ENCODE measurements at places on chromosomes 1 and 21.

GRCh38 chr1:30319765-30320580, 403.4 kb downstream of the MATN1 start:
- no peak for DNase-seq

DNA sequence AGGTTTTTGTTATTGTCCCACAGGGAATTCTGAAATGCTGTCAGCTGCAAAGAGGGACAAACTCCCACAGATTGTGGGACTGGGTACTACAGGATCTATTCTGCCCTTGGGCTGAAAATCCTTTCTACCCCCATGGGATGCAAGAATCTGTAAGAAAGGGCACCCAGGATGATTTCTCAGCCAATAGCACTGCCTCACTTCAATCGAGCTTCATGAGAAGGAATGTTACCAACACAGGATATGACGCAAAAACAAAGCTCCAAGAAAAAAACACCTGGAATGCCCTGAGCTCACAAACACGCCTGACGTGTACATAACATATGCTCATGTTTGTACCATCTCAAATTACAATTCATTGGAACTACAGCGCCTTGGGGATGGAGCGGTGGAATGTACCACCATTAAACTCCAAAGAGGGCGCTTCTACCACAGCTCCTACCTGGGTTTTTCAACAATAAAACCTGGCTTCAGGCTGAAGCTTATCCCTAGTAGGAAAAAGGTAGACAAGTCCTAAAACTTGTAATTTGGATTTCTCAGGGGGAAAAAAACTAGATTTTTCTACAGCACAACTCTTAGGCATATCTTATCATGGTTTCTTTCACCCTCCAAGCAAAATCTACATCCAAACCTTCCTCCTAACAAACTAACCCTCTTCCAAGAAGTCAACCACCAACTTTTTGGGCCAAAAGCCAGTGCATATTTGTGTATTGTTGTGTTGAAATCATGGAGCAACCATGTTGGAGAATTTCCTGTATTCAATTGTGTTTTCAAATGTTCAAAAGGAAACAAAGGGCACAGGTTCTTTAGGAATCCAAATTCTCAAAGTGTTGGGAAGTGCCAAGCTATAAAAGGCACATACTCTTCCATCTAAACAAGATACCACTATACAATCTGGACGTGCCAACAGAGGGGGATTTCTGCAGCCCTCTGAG, 78.9 kb downstream of the TGFBR3 start:
- no peak for DNase-seq

- no peak for DNase-seq
Observed at GRCh38 chr1:193335806-193336428, 149.5 kb upstream of the B3GALT2 start.

DNA sequence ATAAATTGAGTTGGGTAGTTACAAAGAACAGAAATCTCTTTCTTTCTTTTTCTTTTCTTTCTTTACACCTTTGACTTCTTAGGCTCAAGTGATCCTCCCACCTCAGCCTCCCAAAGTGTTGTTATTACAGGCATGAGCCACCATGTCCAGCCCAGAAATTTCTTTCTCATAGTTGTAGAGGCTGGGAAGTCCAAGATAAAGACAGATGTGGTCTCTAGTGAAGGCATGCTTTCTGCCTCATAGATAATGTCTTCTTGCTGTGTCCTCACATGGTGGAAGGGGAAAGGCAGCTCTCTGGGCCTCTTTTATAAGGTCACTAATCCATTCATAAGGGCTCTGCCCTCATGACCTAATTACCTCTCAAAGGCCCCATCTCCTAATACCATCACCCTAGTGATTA, 64.0 kb upstream of the DNAJC6 start:
- no peak for DNase-seq

GRCh38 chr1:15386164-15386749, 23.4 kb upstream of the EFHD2 start:
- no peak for DNase-seq

GRCh38 chr1:173403996-173404395, 73.1 kb upstream of the PRDX6 start:
- no peak for DNase-seq

DNA sequence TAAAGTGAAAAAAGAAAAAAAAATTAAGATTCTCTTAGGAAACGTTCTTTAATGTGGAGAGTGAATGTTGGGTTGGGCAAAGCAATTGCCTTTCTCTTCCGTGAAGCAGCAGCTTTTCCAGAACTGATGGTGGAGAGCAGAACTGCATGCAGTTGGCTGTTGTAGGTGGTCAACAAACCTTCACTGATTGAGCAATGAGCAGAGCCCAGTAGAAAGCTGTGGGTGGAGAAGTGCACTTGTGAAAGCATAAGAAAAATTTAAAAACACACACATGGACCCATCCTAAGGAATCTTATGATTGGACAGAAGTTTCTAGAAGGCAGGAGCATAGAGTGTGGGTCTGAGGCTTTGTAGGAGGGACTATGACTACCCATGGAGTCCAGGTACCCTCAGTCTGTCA, 4.5 kb downstream of the PRELP start:
- no peak for DNase-seq

DNA sequence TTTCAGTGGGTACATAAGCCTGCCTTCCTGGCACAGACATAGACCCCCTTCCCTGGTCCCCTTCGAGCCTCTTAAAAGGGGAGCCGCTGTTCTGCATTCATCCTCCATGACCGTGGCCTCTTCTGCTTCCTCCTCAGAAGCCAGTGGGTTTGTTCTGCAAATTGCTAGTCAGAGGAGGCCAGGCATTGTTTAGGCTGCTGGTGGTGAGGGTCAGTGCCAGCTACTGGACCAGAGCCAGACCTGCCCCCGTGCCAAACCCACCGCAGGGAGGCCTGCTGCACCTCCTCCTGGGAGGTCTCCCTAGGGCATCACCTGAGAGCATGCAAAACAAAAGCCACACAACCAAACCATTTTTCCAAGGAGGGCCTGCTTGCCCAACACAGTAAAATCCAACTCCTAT, 178.4 kb downstream of the MIS18A start:
- no peak for DNase-seq

GRCh38 chr1:64829411-64830029, 84.6 kb downstream of the RAVER2 start:
- DNase-seq, result no peak

DNA sequence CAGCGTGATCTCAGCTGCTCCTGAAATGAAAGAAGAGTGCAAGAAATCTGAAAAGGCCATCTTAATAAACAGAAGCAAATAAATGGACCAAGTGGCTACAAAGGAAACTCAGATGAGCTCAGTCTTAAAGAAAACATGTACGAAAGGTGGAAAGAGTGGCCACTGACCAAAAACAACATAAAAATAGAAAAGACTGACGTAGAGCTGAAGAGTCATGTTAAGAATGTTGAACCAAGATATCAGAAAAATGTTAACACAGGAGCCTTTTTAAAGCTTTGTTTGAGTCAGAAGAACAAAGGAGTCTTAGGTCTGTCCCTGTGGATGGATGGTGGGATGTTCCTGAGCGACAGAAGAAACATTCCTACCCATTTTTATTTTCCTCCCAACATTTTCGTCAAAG, 30.8 kb upstream of the ZNF648 start:
- no peak for DNase-seq

DNA sequence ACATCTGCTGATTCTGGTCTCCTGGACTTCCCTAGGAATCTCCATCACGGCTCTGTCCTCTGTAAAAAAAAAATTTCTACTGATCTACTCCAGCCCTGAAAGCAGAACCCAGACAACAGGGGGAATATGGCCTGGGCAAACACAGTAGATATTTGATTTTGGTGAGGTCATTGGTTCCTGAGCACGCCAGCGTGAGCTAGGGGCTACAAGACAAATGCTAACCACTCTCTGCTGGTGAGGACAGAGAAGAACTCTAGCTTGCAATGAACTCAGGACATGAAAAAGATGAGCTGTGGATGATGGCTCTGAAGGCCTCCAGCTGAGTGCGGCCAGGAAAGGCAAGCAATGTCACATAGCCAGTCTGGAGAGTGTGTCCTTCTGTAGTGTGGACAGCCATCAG, 17.2 kb upstream of the FYB2 start:
- DNase-seq, result no peak

DNA sequence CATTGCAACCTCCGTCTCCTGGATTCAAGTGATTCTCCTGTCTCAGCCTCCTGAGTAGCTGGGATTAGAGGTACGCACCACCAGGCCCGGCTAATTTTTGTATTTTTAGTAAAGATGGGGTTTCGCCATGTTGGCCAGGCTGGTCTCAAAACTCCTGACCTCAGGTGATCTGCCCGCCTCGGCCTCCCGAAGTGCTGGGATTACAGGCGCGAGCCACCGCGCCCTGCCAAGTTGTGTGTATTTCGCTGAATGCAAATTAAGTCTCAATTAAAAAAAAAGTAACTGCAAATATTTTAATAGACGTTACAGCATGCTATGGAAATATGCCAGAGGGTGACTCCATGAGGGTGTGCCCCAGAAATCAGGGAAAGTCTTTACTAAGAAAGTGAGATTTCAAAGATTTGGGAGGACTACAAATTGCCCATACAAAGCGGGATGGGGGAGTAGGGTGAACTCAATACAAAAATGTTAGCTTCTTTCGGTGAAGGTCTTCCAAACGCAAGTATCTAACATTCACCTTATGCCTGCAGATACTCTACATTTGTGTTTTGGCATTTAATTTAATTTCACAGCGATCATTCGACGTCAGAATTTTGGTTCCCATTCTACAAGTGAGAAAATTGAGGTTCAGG, 85.6 kb downstream of the NKAIN1 start:
- no peak for DNase-seq

GRCh38 chr1:208820580-208821212, 576.5 kb upstream of the PLXNA2 start:
- DNase-seq, result no peak

- peak; percentile 15 for DNase-seq
Observed at GRCh38 chr21:38277501-38278131, 20.8 kb downstream of the KCNJ15 start.

- DNase-seq, result no peak
Observed at GRCh38 chr1:233065685-233066084, 115.3 kb downstream of the NTPCR start.

DNA sequence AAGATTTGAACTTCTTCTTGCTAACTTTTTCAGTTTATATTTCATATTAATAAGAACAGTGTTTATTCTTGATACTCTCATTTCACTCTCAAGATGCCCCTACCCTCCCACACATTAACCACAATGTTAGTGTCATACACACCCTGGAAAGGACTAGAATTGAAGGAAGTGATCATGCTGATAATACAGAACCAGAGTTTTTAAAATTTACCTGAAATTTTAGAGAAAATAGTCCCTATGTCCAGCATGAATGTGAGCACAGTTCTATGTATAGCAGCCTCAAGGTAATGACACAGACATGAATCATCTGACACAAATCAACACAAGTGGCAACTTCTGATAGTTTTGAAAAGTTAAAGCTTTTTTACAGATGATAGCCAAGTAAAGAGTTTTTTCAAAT, 26.0 kb downstream of the RGS1 start:
- DNase-seq, result no peak
